Naive thymus-derived CD4-positive, alpha-beta T cell (primary cell): ENCODE measurements at places on chromosomes 2 and 18. TPM values are rescaled to one million over a fixed set of nuclear protein-coding genes. Genes with fewer than 3 reads are reported as not detected.

DNA sequence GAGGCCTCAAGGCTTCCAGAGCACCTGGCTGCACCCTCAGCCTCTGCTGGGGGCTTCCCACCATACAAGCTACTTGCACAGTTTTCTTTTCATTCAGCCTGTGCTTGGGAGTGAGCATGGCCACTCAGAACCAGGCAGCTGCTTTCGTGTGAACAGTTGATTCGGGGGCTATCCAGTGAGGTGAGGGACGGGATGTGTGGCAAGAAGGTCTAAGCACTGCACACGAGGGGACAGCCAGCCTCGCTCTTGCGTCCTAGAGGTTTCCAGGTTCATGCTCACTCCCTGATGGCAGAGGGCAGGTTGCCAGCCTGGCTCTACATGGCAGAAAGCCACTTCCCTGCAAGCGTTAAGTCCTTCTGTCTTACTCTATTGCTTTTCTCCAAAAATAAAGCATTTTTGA, 146.2 kb downstream of the MBP start:
- DNase-seq: no peak
- no peaks in the 10 kb centered on the region for H3K36me3 ChIP-seq
- no peak overlapping the region for H3K27ac ChIP-seq
- peaks cover 7% of the 10 kb centered on the region for H3K4me1 ChIP-seq
- H3K27me3 ChIP-seq: no peaks in the 10 kb centered on the region
- no peak overlapping the region for H3K4me3 ChIP-seq

Gene LRP2
- total RNA-seq: not detected

Gene RGPD3
- total RNA-seq: 0.38 TPM

DNA sequence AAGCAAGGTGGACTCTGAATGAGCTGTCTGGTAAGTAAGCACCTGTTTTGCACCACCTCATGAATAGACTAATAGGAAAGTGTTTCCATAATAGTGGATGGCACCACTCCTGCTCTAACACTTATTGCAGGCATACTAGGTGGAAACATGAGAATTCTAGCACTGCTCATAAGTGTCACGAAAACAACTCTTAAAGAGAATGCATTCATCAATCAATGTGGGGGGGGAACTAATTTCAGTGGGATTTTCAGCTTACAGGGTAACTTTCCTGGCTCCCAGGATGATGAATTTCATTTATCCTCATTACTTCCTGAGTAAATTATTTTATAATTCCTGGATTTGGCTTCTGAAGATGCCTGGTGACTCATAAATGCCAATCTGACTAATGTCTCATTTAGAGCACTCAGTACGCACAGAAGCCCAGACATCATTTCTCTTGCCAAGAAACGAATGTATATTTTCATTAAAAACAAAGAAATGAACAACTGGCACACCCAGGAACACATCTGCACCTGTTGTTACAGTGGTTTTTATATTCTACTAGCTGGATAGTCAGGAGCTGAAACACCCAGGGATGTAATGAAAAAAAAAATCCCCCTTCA, 129.6 kb downstream of the PID1 start:
- no peaks in the 10 kb centered on the region for H3K36me3 ChIP-seq
- H3K4me1 ChIP-seq: no peaks in the 10 kb centered on the region
- no peak for DNase-seq
- H3K4me3 ChIP-seq: no peak overlapping the region
- H3K27me3 ChIP-seq: no peaks in the 10 kb centered on the region

GRCh38 chr2:232319803-232320442, 58.6 kb upstream of the ALPP start:
- peaks cover 81% of the 10 kb centered on the region for H3K4me1 ChIP-seq
- peak overlapping the region; percentile 25 for H3K4me3 ChIP-seq
- peak; percentile 35 for DNase-seq
- H3K27me3 ChIP-seq: no peaks in the 10 kb centered on the region
- no peaks in the 10 kb centered on the region for H3K36me3 ChIP-seq
